Hindlimb muscle (tissue), 1 donor: ENCODE measurements at places on chromosomes 3 and 15.

DNA sequence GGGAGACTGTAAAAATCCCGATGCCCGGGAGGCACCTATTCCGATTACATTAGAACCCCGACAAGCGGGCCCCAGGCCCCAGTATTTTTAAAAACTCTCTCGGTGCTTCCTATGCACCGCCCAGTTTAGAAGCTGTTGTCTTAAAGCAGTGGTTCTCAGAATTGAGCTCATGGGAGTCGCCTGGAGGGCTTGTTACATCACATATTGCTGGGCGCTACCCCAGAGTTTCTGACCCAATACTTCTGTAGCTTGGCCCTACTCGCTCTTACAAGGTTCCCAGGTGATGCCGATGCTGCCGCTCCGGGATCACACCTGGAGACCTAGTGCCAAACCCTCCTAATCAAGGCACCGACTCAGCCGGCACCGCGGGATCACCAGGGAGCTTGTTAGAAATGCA is 35.2 kb downstream of the CPN2 start:
- no peak for DNase-seq

- DNase-seq: no peak
Observed at GRCh38 chr15:89068325-89068784, 19.9 kb upstream of the ABHD2 start.

- no peak for DNase-seq
Observed at GRCh38 chr3:34676436-34676835, 878.0 kb downstream of the PDCD6IP start.

GRCh38 chr3:149532489-149533180 is 58.1 kb downstream of the TM4SF4 start:
- DNase-seq: no peak

DNA sequence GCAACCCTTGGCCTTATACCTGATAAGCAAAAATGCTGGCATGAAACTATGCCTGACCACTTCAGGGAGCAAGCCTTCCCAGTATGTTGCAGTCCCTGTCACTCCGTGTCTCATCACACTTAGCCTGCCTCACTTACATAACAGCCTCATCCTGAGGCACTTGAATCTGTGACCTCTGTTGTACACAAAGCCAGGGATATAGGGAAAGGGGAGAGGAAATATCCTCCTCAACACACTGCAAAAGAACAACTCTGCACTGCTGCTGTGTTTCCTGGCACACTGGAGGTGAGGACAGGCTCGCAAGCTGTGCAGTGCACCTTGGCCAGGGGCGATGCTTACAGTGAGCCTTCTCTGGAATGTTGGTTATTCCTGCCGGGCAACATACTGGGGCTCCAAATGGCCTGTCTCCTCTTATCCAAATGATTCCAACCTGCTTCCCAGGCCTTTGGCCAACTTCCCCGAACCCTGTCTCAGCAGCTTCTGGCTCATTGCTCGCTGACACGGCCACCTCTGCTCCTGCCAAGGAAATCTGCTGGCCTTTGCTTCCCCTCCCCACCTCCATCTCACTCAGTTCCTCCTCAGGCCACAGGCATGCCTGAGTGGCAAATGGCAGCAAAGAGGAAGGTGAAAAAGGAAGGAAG is 109.2 kb downstream of the CD47 start:
- peak; percentile 60 for DNase-seq

DNA sequence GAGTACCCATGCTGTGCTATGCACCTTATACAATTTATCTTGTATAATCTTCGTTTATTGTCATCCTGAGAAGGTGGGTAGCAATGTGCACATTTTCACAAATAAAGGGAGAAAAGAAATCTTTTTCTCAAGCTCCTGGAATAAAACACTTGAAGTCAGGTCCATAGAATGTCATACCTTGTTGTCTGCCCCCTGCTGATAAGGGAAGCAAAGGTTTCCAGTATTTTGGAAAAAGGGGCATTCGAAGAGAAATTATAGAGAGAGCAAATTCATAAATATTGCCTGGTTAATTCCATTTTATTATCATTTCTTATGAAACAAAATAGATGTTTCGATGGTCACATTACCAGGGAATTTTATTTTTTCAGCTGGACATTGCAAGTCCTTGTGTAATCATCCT is 277.8 kb downstream of the RAP2B start:
- DNase-seq: no peak

DNA sequence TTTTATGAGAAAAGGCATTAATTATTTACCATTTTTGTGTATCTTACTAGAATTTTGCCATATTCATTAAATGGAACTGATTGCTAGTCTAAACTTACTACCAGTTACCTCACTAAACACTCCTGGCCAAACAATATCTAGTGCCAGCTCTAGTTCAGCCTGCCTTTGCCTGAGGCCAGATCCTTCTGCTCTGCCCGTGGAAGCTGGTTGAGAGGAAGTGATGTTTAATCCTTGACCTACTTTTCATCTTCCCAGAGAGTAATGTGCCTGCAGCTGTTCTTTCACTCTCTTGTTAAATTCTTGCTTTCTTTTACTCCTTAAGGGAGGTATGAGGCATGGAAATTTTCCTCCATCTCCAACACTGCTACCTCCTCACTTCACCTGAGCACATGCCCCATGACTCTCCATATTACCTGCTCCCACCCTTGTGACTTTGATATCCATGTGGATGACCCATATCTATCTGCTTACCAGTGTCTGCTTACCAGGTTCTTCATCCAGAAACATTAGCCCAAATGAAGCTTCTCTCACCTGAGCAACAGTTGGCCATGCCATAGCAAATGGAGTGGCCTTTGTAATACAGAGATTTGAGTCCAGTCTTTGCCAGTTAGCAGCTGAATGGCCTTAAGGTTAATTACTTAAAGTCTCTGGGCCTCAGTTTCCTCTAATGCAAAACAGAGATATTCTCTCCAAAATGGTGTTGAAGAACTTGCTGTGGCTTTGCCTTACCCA is 53.4 kb downstream of the UBE2E1 start:
- no peak for DNase-seq

DNA sequence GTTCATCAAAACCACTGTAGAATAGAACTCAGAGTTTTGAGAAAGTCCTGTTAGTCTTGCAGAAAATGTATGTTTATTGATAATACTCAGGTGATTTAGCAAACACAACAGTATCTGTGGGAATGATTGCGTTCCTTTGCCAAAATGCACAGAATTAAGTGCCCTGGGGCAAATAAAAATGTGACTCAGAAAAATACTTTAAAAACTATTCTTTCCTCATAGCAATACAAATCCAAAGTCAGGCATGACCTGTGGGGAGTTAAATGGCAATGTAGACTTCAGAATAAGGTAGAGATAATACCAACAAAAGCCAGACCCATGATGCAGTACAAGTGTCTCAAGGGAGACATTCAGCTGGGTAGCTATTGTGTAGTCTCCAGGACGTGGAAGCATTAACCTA is 72.3 kb upstream of the SNTN start:
- no peak for DNase-seq

DNA sequence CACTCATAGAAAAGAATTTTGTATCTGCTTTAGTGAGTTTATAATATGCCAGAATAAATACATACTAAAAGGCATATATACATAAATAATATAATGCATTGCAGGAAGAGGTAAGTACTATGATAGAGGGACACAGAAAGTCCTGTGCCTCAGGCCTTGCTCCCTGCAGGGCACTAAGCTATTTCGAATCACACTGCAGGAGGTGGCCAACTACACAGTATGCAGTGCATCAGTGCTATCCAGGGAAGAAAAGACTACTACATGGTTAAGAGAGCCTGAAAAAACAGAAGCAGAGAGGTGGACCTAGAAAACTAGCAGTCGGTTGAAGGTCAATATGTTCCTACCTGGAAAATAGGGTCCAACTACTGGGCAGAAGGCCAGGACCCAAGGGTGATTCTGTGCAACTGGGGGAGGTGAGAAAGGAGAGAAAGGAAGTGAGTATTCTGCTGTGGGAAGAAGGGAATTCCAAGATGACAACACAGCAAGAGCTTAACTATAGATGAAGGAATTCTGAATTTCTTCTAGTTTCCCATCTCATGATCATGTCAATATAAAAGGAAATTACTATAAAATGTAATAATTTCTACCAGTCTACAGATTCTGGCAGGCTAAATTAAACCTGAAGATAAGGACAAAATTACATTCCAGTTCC is 218.0 kb downstream of the ZBTB20 start:
- no peak for DNase-seq

- no peak for DNase-seq
Observed at GRCh38 chr3:150385296-150386242, 22.5 kb upstream of the TSC22D2 start.

DNA sequence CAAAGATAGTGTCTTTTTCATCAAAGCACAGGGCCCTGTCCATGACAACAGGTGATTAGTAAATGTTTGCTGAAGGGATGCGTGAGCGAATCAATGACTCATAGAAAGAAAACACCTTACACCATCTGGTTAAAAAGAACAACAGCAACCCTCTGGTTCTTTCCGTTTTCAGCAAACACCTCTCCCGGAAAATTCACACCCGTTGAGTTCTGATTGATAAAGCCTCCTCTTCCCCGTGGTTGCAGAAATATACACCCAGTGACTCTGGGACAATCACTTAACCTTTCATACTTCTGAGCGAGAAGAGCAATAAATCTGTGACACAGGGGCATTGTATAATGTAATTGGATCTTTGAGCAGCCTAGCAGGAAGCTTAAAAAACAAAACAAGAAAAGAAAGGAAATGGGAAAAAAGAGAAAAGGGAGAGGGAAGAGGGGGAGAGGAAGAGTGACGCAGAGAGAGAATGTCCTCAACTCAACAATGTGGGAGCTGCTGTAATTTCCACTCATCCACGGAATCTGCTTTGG is 37.6 kb downstream of the ADAMTS9 start:
- DNase-seq: no peak

DNA sequence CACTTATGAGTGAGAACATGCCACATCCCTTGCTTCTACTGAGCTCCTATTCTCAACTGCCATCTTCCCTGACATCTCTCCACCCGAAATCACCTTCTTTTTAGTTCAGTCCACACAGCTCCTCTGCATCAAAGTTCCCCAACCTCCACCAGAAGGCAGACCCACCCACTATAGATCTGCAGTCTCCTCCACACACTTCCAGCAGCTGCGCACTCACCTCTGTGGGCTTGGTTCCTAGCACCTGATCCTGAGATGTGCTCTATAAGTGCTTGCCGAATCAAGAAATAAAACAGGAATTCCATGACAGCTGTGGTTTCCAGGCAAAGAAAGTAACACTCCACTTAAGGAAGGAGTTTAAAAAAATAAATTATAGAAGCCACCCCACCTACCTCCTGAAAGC is 85.4 kb downstream of the TRANK1 start:
- no peak for DNase-seq

GRCh38 chr15:73921254-73921925 is 4.9 kb upstream of the LOXL1 start:
- no peak for DNase-seq

DNA sequence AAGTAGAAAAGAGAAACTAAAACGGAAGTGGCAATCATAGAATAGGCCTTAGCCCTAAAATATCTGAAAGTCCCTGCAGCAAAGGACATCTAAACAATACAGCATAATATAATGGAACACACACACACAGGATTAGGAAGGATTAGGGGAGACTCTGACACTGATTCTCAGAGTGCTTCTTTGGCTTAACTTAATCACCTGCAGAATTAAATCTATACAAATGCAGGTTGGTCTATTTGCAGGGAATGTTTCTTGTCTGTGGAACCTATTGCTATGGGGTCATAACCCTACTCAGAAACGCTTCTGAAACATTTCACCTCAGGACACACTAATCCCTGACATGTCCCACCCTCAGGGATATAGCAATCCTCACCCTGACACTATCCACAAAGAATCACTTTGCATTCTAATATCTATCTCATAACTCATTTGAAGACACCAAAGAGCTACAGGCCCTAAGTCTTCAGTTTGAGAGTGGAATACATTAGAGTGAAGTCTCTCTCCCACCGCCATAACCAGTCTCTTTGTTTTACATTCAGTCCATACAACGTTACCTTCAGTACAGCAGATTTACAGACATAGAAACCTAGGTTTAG is 1041.2 kb downstream of the TUSC7 start:
- no peak for DNase-seq

GRCh38 chr3:149588909-149589308 is 68.9 kb downstream of the WWTR1 start:
- DNase-seq: no peak

GRCh38 chr3:107142171-107142570 is 235.1 kb upstream of the CCDC54 start:
- no peak for DNase-seq

DNA sequence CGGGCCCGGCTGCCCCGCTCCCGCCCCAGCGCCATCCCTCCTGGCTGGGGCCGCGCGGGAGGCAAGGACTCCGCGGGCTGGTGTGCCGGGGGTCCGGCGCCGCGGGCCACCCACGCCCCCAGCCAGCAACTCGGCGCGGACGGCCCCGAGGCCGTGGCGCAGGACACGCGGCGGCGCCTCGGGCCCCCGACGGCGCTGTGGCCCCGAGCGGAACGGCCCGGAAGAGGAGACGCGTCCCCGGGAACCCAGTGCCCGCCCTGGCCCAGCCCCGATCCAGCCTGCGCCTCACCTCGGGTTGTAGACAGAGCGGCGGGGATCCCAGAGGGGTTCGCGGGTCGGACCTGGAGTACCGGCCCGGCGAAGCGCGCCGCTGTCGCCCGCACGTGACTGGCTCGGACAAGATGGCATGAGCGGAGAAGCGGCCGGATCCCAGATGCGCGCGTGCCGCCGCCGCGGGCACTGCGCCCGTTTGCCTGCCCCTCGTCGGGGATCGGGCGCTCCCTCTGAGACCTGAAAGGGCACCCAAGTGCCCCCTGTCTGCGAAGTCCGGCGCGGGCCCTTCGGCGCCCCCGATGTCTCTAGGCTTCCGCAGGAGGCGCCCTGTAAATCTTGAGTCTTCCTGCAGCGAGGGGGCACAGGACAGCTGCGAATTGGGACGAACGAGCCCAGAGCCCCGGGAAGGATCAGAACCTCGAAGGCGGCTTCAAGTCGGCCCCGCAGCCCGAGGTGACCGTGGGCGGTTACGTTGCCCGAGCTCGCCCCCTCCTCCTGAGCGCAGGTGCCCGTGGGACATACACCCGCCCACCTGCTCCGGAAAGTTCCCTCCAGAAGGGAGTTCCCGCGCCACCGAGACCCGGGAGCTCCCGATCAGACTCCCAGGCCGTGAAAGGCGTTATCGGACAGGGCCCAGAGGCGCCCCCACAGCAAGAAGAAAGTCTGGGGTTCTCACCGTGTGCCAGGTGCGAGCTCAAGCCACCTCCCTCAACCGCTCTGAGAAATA is 598 bp upstream of the SFMBT1 start:
- DNase-seq: peak; percentile 38

- DNase-seq: peak; percentile 73
Observed at GRCh38 chr3:27632431-27633223, 89.5 kb downstream of the EOMES start.

DNA sequence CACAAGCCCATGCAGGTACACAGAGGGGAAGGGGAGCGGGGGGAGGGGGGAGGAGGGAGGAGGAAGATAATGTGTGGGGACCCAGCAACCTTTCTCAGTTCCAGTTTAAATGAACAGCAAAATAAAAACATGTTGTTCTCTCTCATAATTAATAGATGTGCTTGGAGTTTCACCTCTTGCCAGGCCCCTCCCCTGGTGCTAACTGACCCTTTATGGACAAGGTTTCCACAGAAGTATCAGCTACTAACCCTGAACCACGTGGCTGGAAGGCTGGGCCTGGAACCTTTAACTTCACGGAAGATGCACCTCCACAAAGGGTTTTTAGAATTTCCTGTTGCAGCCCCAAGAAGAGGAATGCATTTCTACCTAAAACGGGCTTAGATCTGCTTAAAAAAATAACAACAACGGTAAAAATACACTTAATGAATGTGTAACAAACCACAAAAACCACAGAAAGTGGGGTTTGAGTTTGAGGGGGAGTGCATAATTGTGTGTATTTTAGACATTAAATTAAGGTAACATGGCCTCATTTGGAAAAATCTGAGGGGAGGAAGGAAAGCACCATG is 14.8 kb upstream of the SMAD3 start:
- no peak for DNase-seq
